NCI-H187 (cell line): ENCODE measurements at places on chromosomes 1 and 21.

GRCh38 chr1:198024336-198024735 lies 107.2 kb downstream of the LHX9 start:
- no peak for DNase-seq

DNA sequence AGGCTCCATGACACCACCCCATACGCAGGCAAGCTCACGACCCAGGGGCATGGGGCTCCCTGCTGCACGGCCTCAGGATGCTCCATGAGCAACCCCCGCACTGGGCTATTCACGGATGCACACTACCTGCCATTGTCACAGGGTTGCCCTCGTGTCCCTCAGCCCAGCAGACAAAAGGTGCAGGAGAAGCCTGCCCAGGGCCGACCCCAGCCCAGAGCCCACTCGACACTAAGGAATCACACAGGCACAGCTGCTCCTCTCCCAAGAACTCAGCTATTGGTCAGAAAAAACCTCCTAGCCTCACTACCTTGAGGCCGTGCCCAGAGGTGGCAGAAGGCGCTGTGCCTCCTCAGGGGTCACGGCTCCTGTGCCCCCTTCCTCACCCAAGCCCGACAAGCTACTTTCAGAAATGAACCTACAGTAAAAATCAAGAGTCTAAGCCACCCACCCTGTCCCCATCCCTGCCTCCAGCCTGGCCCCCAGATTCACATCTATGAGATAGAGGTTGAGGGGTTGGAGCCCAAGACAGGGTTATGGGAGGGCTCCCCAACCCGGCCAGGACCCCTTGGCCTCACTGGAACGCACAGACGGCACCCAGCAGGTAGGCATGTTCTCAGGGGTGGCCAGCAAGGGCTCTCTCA lies 6.4 kb upstream of the SPATC1L start:
- DNase-seq, result no peak

- DNase-seq, result no peak
These were observed 27.1 kb upstream of the SEC16B start for GRCh38 chr1:177996957-177997356.

- DNase-seq, result no peak
These were observed 74.7 kb downstream of the RGS18 start for GRCh38 chr1:192232817-192233417.

DNA sequence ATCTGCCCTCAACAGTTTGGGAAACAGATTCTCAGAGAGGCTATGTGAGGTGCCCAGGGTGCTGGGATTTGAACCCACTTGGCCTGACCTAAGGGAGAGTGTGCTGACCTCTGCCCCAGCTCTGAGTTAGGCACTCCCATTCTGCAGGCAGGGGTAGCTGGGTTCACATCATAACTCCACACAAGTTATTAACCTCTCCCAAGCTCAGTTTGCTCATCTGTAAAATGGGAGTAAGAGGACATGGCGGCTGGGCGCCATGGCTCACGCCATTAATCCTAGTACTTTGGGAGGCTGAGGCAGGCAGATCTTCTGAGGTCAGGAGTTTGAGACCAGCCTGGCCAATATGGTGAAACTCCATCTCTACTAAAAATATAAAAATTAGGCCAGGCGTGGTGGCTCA lies 8.9 kb upstream of the SLC25A33 start:
- no peak for DNase-seq

GRCh38 chr1:21836729-21837128 lies 24.7 kb downstream of the LDLRAD2 start:
- no peak for DNase-seq

DNA sequence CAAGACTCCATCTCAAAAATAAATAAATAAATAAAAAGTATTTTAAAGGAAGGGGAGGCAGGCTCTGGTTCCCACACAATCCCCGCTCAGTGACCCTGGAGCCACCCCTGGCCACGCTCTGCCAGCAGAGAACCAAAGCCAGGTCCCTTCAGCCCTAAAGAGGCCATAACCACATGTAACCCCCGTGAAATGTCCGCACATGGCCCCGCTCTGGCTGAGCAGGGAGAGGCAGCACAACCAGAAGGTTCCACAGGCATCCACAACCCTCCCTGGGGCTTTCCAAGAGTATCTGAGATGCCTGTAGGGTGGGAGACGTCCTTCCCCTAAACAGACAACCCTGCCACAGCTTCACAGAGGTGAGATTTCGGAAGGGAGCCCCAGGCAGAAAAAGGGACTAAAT lies 1.4 kb upstream of the ARF1 start:
- DNase-seq, result no peak

DNA sequence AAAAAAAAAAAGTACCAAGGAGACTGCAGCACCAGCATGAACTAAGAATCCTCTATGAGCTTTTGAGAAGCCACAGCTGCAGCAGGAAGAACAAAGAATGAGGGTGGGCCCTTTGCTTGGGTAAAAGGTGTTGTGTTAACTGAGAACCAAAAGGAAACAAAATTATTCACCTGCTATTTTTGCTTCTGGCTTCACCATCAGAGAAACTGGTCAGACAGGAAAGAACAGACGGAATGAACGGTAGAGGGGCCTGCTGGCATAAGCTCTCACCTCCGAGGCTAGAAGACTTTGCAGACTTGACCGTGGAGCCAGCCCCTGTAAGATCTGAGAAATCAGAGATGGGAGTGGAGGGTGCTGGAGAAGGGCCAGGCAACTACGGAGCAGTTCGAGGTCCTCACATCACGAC lies 27.6 kb downstream of the IL10RB start:
- no peak for DNase-seq

DNA sequence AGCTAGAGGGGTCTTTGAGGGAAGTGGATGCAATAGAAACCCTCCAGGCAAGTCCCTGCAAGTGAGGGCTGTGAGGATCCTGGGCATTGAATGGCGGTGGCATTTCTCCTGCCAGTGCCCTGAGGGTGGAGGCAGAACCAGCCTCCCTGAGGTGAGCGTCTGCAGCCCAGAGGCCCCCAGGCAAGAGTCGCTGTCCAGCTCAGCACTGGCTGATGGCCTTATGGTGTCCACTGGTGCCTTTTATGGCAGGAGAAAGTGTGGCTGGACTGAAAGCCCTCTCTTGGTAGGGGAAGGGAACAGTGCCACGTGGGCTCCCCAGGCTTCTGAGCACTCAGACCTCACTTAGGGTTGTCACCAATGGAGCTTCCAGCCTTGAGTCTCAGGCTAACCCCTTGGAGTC lies 77.3 kb downstream of the SH3BGR start:
- no peak for DNase-seq

GRCh38 chr1:190762325-190762724 lies 284.7 kb upstream of the BRINP3 start:
- no peak for DNase-seq

GRCh38 chr1:183926983-183927382 lies 110.5 kb downstream of the COLGALT2 start:
- no peak for DNase-seq

- no peak for DNase-seq
These were observed 93.4 kb downstream of the TGFBR3 start for GRCh38 chr1:91792489-91793071.

GRCh38 chr1:205272536-205272935 lies 44.8 kb downstream of the TMCC2 start:
- DNase-seq, result no peak

GRCh38 chr1:4344065-4344732 lies 310.2 kb upstream of the AJAP1 start:
- DNase-seq, result no peak
